ENCODE measurements at places on chromosomes 7 and 10.

DNA sequence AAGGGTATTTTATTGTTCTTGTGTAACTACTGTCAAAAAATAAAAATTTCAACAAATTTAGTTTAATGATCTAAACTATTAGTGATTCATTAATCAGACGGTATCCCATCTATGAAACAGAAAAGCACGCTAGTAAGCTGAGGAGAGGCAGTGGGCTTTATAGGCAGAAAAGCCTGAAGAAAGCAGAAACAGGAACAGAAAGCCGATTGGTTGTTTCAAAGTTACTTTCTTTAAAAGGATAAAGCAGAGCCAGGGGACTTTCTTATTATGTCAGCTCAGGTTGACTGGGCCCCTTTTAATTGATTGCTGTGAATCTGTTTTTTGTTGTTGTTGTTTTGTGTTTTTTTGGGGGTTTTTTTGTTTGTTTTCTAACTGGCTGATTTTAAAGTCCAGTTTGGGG lies 105.5 kb downstream of the TES start:
- no peak for DNase-seq

DNA sequence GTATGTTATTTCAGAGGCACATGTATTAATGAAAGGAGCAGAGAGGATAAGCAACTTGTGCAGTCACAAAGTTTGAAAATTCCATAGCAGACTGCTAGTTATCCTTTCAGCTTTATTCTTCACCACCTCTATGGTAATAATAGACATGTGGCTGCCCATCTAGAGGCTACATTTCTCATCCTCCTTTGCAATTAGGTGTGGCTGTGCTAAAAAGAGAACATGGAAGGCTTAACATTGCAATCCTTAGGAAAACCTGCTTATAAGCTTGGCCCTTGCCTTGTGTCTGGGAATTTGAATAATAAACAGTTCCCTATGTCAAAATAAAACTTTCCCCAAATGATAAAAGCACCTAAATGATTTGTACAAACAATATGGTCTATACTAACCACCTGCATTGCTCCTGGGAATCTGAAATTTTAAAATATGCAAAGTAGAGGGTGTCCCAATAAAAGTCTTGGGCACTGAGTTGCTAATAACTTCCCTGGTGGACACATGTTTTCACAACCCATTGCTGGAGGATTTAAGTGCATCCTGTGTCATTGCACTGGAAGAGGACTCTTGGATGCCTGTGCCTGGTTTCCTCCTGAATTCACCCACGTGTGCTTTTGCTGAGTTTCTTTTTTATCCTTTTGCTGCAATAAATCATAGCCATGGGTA lies 30.5 kb downstream of the IL6 start:
- no peak for DNase-seq

GRCh38 chr7:150753826-150754603 lies 16.8 kb downstream of the GIMAP5 start:
- DNase-seq = no peak

GRCh38 chr10:101818872-101819633 lies 809 bp upstream of the OGA start:
- DNase-seq = no peak

GRCh38 chr7:132347123-132347522 lies 229.1 kb downstream of the PLXNA4 start:
- no peak for DNase-seq

DNA sequence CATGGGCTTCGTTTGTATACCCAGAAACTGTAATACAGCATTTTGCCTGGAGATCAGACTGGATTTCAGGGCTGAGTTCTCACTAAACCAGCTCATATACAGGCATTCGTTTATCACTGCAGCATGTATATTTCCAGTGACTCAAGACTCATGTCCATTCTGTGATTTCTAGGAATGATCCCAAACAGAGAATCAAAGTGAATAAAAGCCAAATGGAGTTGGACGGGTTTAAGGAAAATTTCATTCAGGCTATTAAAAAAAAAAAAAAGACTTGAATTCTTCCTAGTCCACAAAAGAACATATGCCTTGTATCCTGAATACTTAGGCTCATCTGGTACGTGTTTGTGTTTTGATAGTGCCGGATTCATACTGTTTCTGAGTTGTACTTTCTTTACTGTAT lies 46.8 kb downstream of the TET1 start:
- no peak for DNase-seq

DNA sequence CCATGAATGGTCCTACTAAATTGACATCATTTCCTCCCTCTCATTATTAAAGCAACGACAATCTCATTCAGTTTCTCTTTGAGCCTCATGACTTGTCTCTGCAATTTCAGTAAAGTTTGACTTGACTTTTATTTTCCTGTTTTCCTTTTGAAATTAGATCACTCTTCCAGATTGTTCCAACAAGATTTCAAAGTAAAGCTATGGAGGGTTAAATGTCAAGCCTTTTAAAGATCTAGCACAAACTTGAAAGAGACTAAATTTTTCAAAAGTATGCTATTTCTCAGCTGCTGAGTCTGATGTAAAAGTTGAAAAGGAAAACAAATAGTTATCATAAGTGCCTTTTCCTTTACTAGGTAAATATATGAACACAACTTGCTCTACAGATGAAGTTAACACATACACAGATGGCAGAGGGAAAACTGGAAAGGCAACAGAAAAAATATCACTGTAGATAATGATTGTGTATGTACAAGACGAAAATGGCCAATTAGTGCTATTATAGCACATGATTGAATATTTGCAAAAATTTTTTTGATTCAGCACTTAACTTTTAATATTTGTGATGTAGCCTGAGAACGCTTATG lies 200.6 kb downstream of the WDR11 start:
- no peak for DNase-seq

- DNase-seq = peak; percentile 47
These were observed 48.8 kb upstream of the CARD11 start for GRCh38 chr7:3092468-3092867.

GRCh38 chr10:50216894-50217293 lies 34.4 kb downstream of the ASAH2 start:
- DNase-seq = no peak

- DNase-seq = no peak
These were observed 26.7 kb upstream of the CAMK1D start for GRCh38 chr10:12322583-12323131.

GRCh38 chr7:6430271-6430940 lies 17.3 kb downstream of the DAGLB start:
- no peak for DNase-seq

- DNase-seq = no peak
These were observed 93.7 kb downstream of the OAT start for GRCh38 chr10:124324856-124325632.

DNA sequence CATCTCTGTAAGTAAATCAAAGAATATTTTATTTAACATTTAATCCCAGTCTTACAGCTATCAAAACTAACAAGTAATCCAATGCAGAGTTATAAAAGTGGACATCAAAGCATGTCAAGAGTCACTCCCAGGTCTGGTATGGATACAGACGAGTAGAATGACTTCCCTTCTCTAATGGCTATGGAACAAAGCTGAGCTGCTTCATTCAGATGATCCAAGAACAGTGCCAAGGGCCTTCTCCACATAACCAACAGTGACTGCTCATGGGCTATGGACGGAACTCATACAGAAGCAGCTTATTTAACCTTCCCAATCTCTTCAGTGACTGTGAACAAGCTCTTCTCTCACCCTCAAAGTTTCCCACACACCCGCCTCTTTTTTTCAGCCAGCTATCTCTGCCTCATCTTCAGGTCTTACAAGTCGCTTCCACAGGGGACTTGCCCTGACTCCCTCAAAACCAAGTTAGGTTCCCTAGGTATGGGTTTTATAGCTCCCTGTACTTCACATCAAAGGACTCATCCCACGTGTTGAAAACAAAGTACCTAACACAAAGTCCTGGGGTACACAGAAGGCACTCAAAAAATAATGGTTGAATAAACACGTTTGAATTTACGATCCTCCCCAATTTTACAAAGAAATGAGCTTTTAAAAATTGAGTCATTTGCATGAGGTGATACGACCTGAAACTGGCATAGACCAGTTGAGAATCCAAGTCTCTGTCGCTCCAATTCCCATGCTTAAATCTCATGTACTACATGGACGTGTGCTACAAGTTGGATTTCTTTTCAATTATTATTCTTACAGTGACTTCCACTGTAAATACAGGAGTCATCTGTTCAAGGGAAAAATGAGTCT lies 3.1 kb downstream of the USP6NL start:
- DNase-seq = no peak

DNA sequence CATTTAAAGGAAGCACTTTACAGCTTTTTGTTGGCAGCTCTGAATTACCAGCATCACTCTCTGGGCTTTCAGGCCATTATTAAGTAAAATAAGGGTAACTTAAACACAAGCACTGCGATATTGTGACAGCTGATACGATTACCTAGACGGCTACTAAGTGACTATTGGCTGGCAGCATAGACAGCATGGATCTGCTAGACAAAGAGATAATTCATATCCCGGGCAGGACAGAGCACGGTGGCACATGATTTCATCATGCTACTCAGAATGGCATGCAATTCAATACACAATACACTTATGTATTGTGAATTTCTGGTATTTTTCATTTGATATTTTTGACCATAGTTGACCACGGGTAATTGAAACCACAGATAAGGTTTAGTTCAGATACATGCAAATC lies 522.0 kb upstream of the LRRN3 start:
- DNase-seq = no peak

- no peak for DNase-seq
These were observed 143.1 kb downstream of the GNAI1 start for GRCh38 chr7:80277434-80278427.

DNA sequence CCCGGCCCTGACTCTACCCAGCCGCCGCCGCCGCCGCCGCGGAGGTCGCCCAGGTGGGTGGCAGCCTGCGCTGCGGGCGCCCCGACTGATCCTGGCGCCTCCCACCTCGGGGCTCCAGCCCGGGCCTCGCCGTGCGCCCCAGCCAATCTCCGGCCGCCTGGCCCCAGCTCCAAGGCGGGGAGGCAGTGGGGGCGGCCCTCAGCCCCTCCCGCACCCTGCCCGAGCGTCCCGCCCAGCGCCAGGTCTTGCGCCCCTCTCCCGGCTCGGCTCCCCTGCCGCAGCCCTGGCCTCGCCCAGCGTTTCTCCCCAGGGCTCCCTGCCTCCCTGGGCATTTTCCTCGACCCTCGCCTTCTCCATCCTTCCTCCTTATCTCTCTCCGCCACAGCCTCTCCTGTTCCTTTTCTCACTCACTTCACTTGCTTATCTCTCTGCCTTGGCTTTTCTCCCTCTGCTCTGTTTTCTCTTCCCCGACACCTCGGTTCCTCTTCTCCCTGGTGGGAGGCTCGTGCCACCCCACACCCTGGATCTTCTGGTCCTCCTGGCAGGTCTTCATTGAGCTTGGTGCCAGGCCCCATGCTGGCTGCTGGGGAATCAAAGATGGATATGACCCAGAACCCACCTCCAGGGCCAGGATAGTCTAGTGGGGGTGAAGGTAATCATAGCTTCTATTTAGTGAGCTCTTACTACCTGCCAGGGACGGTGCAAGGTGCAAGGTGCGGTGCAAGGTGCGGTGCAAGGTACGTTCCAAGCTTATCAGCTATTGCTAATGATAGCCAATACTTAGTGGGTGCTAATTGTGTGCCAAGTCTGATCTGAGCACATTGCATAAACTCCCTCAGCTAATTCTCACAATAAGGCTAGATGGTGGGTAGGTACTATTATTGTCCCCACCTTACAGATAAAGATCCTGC lies at the start of gene SFRP5:
Gene SFRP5, minus strand, starts transcription at position 87 of the 911 bp plus-strand sequence. CDS start 166 bp downstream, outside the sequence.
- no peak for DNase-seq

- no peak for DNase-seq
These were observed 511.4 kb downstream of the XPNPEP1 start for GRCh38 chr10:109411917-109412316.

DNA sequence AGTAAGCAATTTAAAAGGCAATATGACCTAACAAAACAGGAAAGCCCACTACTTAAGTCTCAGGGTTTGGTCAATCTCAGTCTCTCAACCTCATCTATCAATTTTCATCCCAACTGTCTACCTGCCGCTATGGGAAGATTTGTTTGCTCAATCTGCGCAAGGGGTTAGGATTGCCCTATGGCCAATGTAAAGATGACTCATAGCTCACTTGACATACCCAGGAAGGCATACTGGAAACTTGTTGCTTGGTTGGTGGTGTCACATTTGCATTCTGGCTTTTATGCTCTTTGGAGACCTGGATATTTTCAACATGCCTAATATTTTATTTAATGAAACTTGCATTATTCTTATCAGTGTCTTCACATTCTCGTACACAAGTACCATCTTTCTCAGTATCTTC lies 78.1 kb upstream of the TMEM196 start:
- no peak for DNase-seq

DNA sequence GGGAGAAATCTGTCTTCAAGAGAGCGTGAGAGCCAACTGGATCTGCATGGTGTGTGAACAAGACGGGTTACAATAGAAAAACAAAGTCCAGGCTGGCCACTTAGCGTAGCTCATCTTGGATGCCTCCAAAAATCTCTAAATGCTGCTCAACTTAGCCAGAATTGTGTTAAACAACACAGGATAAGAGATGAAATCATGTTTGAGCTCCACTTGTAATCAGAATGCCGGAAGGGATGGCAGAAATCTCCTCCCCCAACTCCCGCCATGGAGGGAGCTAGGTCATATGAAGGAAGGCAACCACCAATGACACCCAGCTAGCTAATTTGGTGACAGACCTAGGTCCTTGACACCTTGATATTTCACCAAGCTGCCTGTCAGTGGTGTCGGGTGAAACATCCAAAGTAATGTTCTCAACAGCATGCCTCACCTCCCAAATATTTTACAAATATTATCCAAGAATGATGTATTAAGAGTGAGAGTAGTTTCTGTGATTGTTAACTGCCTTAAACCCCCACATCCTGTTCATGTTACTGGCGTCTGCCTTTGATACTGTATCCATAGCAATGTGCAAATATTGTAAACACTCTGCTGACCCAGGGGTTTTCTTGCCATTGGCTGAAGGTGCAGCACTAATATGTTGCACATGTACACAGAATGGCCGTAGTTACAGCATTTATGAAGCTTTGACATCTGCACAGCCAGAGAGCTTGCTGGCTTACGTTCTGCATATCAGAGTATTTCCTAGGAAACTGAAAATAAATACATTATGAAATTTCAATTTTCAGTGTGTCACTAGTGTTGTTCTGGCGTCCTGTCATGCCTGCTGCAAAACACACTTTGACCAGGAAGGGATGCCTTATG lies 25.8 kb downstream of the TMEM254 start:
- DNase-seq = no peak

DNA sequence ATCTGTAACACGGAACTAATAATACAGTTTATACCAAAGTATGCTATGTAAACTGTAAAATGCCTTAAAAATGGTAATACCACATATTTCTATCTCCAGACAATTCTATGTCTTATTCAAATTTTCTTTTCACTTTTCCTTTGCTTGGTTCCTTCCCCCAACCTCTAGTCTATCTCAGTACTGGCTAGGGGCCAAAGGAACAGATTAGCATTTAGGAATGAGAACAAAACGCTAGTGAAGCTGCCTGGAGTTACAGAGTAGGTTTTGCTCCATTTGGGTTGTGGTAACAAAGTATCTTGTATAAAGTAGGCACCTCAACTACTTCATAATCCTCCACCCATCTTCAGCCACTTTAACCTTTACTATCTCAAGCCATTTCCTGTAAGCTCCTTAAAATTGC lies 94.1 kb downstream of the HBP1 start:
- no peak for DNase-seq
